ENCODE measurements at places on chromosomes 2 and 18.

DNA sequence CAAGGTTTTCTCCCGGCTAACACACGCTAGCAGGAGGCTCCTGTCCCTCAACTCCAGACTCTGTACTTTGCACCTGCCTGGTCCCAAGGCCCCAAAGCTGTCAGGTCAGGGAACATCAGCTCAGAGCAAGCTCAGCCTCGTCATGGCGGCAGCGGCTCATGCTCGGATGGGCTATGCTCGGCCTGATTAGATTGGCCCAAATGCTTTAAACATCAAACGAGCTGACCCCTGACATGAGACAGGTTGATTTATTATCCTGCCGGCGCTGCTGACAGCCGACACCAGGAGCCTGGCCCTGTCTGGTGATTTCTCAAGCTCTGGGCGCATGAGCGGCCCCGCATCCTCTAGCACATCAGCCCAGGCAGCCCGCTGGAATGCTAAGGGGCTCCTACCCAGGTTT, 436.4 kb downstream of the EIPR1 start:
- no peak for DNase-seq

- no peak for DNase-seq
These were observed 55.2 kb downstream of the CCDC88A start for GRCh38 chr2:55364189-55365055.

DNA sequence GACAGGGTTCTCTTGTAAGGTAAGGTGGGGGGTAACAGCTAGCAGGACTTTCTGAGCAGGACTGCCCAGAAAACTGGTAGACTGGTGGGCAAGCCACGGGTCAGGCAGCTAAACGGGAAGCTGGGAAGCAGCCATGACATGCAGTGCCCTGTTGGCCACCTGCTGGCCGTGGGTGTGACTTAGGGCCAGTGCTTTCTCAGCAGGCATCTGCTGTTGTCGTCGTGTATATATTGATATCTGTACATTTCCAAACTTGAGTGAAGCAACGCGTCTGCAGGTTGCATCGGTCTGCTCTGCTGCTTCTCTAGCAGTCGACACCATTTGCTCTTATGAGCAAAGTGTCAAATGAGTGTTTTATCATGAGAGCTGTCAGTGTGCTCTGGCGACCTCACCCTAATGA, 31.0 kb downstream of the COA5 start:
- no peak for DNase-seq

- no peak for DNase-seq
These were observed 165.0 kb downstream of the ZEB2 start for GRCh38 chr2:144354953-144355352.

DNA sequence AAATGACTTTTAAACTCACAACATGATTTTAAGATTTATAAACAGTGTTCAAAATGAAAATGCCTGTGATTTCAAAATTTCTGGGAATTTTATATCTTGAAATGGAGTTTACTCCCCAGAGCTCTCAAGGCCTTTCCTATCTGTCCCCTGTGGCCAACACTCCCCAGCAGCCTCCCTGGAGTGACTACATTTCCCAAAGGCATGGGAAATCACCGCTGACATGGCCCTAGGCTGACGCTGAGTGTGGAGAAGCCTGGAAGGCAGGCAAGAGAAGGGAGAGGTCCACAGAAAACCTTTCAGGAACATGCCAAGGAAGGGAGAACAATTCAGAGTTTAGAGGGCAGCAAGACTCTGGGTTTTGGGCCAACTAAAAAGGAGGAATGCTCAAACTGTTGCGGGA, 20.2 kb upstream of the ZFP36L2 start:
- DNase-seq, result no peak

DNA sequence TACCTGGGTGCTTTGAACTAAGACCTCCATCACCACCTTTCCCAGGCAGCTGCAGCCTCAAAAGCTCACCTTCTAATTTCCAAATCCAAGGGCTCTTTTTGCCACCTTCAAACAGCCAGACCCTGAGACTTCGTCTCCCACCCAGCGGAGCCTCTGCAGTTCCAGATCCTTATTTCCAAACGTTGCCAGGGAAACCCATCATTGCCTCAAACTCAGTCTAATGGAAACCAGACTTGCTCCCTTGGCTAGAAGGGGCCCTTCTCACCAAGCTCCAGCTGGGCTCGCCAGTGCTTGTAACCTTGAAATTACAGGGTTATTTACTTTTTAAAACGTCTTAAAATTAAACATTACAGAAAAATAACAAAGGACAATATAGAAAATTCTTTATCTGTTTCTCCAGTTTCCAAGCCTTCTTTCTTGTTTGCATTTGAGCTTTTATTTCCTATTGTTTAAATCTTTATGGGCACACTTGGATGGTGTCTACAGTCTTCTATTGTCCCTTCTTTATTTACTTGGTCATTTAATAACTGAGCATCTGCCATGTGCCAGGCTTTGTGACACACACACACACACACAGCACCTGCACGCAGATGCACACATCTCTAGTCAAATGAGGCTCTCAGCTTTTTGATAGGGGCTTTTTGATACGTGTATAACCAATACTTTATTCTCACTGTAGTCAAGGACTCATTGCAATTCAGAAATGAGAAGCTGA, 36.1 kb downstream of the TRPM8 start:
- no peak for DNase-seq

DNA sequence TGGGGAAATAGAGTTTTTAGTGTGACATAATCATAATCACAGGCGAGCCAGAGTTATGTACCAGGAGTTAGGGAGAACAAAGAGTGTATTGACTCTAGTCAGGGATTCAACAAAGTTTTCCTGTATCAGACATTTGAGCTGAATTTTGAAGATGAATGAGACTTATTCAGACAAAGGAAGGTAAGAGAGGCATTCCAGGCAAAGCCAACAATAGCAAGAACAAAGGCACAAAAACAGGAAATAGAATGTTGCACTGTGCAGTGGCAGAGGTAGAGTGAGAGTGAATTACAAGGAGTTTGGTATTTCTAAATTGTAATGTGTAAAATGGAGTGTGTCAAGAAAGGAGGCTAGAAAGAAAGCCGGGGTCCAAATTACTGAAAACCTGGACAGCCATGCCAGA, 156.2 kb downstream of the CCDC148 start:
- DNase-seq, result no peak

DNA sequence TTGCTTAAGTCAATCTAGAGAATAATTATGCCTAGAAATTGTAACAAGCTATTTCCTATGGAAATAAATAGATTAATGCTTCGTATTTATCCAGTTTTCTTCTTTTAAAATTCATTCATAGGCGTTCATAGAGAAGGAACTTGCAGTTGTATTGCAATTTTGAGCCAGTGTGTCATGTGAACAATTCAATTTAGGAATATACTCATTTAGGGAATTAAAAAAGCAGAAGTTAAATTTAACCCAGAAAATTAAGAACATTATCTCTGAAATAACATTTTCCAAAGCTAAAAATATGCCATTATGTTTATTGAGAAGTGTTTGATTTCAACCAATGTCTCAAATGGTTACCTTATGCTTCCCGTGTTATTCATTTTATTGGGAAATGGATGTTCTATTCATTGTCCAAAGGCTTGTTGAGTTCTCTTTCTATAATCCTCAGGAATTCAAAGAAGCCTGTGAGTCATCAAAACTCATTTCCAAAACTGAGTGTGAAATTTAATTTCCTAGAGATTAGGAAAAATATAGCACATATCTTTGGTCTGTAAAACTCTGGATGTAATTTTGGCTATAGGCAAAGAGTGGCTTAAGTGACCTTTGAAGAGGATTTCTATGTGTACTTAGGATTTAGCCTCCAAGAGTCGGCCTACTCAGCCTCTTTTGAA, 99.7 kb downstream of the SLC8A1 start:
- no peak for DNase-seq

DNA sequence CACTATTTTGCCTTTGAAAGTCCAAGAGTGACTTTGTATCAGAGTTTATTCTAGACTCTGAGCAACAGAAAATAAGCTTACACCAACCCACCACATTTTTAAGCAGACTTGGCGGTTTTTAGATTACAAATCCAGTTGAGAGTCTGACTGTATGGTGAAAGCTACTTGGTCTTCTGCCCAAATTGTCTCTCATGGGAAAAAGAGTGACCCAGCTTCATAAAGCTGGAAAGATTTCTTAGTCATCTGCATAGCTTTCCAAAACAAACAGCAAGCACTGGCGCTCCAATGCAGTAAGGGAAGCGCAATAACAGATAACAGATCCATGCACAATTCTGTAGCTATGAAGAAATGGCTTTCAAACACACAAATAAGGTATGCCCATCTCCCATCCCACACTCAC, 7.1 kb downstream of the DSG1 start:
- no peak for DNase-seq

DNA sequence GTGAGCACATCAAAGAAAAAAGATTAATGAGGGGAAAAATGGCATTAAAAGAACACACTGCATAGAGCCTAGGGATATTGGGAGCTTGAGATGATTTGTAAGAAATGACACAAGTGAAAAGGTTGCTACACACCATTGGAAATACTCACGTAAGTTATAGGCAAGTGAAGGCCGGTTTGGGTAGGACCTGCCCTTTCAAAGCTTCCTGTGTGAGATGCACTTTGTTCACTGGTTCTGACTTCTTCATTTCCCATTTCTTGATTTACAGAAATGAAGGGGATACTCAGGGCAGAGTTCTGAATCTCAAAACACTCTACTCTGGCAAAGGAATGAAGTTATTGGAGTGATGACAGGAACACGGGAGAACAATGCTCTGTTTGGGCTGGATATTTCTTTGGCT, at the start of gene IL18RAP:
IL18RAP (plus strand) TSS at position 251 of the 400 bp plus-strand sequence; CDS start at position 369, 118 bp downstream.
- DNase-seq, result no peak

GRCh38 chr18:23867006-23867405, 147.5 kb upstream of the TTC39C start:
- no peak for DNase-seq

GRCh38 chr2:101596333-101596732, 101.2 kb upstream of the MAP4K4 start:
- DNase-seq, result no peak

- DNase-seq, result peak; percentile 60
These were observed 4.1 kb downstream of the BCL11A start for GRCh38 chr2:60549238-60549927.

DNA sequence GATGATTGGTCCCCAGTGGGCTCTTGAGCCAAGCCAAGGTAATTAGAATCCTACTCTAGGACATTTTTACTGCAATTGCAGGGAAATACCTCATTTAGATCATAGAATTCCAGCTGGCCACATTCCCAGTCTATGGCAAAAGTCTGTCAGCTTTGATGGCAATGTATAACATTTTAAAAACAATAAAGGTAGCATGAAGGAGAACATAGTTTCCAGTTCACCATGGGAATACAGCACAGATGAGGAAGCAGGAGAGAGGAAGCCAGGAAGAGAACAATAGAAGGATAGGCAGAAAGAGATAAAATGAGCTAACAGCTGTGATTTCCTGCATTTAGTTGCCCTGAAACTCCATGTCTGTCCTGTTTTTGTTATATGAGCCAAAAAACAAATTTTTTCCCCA, 897.3 kb upstream of the DDX18 start:
- DNase-seq, result no peak

DNA sequence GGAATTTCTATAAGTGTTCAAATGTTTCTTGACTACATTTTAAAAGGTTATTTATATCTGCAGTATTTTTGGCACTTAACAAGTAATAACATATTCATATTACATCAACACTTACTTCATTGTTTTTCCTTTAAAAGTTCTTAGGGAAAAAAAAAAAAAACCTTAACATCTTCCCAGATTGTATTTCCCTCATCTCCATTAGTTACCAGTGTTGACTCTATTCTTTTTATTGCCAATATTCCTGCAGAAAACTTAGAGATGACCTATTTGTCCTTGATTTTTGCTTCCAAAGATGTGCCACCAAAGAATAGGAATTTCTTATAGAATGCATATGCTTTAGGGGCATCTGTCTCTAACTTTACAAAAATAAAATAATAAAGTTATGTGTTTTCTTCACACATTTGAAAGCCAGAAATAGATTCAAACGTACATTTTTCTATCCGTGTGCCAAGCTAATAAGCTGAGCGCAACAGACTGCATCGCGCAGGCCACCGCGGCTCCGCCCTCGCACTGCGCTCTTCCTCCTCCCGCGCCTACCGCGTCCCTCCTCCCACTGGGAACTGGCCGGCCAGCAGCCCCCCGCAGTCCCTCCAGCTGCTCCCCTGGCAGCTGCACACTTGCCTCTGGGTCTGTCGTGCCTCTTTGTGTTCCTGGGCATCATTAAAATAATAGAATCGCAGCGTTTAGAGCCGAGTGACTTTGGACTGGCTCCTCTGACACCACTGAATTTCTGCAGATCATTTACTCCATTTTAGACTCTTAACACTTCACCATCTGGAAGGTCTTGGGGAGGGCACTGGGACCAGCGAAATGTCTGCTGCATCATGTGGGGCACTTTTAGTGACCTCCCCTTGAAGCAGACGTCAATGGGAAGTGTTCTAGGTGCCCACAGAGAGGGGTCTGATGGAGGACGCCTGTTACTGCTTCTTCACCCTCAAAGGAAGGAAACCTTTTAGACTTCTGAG, 21.2 kb upstream of the NAB1 start:
- DNase-seq, result peak; percentile 56

DNA sequence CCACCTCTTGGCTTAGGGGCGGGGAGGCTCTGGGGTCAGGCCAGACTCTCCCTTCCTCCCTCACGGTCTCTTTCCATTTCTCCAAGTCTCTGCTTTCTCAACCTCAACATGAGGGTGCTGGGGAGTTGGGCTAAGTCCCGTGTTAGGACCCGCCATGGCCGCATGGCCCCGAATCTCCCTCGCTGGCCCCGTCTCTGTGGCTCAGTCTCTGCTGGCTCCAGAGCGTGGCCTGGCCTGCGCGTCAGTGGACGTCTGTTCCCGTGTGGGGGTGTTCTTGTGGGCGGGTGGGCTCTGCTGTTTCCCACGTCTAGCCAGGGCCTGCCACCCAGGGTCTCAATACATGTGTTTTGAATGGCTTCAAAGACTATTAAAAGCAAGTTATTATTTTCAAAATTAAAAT, 12.4 kb downstream of the ALLC start:
- DNase-seq, result no peak

GRCh38 chr2:99988599-99988998, 153.8 kb downstream of the AFF3 start:
- DNase-seq, result no peak

DNA sequence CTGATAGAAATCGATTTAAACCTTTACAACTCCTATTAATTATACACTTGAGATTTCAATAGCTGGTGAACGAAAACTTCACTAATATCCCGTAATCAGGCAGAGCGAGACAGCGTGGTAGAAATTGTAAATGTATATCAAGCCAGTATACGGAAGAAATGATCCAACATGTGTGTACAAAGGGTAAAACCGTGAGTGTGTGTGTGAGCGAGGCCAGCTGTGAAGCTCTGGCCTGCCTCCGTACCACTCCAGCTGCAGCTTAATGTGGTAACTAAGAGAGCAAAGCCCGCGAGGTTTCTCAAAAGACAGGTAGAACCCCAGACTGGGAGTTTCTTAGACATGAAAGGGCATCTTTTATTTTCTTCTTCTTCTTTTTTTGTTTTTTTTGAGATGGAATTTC, 52.3 kb upstream of the ZNF516 start:
- DNase-seq, result no peak

- no peak for DNase-seq
These were observed 29.4 kb downstream of the MTERF4 start for GRCh38 chr2:241072553-241073165.

DNA sequence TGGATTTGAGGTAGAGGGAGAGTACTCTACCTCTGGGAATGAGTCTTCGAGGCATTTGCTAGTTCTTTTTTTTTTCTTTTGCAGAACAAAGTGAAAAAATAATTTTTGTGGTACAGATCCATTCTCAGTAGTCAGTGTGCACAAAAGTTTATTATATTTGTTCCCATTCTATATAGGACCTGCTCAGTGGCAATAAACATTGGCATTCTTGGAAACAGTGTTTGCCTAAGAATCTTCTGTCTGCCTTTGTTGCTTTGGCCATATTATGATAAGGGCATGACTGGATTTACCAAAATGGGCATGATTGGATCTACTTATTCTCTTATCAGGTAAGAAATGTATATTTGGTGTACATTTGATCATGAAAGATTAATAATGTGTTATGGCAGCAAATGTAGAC, 583.3 kb downstream of the PLCL1 start:
- DNase-seq, result no peak
